ENCODE measurements at places on chromosomes 4 and X.

DNA sequence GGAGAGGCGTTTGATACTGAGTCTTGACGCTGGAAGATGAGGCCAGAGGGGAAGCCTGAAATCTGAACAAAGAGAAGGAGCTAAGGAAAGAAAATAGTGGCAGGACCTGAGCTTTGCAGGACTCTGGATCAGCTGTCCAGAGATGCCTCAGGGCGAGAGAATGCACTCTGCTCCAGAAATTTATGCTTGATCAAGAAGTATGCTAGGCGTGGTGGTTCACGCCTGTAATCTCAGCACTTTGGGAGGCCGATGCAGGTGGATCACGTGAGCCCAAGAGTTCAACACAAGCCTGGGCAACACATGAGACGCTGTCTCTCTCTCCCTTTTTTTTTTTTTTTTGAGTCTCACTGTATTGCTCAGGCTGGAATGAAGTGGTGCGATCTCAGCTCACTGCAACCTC is 1.9 kb downstream of the TRIM75 start:
- no peak for DNase-seq

- peak; percentile 1 for DNase-seq
Observed at GRCh38 chrX:110992611-110993010, 103.4 kb upstream of the PAK3 start.

DNA sequence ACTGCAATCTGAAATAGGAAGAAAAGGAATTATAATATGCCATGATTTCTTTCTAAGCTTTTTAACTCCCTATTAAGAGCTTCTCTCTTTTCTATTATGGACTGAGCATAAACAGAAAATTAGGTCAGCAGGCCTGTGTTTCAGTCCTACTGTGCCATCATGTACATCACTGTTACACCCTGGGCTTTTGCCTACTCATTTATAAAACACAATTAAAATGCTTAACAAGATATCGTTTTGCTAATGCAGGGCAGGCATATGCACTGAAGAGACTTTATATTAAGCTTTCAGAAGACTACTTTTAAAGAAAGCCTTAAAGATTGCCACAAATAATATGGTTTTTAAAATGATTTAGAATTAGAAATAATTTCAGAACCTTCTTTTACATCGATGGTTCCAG is 828 bp upstream of the BBS12 start:
- no peak for DNase-seq

DNA sequence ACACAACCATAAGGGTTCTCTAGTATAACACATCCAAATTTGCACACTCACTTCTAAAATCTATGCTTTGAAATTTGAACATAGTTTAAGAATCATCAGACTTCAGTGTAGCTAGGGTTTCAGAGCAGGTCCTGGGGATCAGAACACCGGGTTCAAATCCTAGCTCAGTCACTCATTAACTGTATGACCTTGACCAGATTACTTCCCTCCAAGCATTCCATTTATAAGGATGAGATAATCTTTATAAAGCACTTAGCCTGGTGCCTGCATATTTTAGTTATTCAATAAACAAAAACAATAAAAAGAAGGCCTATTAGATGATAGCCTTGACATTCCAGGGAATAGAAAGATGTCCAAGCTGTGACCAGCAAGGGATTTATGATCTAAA is 4.8 kb upstream of the STBD1 start:
- no peak for DNase-seq

GRCh38 chrX:41600291-41600690 is 88.5 kb upstream of the GPR34 start:
- DNase-seq: no peak

GRCh38 chr4:156169011-156169410 is 215.3 kb upstream of the CTSO start:
- peak; percentile 31 for DNase-seq

GRCh38 chr4:128275346-128275745 is 12.3 kb downstream of the PGRMC2 start:
- DNase-seq: no peak

- DNase-seq: no peak
Observed at GRCh38 chrX:24782011-24782410, 88.3 kb downstream of the POLA1 start.

GRCh38 chr4:98482503-98482846 is 175.9 kb downstream of the TSPAN5 start:
- no peak for DNase-seq

GRCh38 chrX:41923978-41924683 is 777 bp upstream of the CASK start:
- DNase-seq: no peak

- DNase-seq: no peak
Observed at GRCh38 chr4:73668782-73669201, 48.6 kb upstream of the RASSF6 start.

DNA sequence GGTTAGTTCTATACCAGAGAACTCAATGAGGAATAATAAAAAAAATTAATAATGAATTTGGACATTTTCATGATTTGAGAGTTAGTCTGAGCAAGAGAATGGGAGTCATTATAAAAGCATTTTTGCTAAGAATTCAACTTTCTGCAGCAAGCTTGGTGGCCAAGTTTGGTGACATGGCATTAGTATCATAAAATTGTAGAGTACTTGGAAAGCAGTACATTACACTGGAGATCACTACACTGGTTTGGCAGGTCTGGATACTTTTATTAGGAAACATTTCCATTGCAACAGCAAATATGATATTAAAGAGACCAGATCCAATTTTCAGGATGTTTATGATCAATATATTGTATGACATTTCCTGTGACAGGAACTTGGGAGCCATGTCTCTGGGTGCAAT is 249.1 kb upstream of the INTU start:
- no peak for DNase-seq

DNA sequence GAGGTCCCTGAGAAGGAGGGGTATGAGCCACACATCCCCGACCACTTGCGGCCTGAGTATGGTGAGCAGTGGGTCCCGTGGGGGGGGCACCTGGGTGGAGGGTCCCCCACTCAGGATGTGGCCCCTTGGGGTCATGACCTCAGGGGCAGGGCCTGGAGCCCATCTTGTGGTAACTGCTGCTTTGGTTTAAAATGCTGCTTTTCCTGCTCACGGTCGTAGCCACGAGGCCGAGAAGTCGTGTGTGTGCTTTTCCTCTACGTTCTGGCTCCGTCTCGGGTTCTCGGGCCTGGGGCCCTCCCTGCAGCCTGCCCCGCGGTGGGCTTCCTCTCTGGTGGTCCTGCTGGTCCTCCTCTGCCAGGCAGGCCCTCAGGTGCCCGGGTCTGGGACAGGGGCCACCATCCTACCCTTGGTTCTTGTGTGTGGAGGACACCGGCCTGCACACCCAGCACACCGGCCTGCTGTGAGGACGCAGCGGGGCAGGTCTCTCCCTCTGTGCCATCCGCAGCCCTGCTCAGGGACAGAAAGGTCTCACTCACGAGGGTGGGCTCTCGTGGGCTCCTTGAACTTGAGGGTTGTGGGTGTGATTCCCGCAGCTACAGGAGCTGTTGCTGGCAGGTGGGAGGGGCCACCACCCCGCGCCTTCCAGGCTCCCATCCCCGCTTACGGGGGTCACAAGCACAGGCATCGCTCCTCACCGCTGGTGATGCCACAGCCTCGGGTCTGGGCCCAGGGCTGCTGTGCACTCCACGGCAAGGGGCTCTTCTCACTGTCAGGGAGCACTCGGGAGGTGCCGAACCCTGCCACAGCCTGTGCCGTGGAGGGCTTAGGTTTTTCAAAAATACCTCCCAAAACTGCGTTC is 19.6 kb downstream of the UVSSA start:
- no peak for DNase-seq

GRCh38 chrX:111270339-111270738 is at the start of gene CAPN6:
Gene CAPN6 (minus strand): TSS chrX:111270483. CDS start chrX:111263936, 6,547 bp downstream.
- no peak for DNase-seq

GRCh38 chrX:13515211-13515930 is 54.0 kb upstream of the EGFL6 start:
- DNase-seq: peak; percentile 36

- DNase-seq: no peak
Observed at GRCh38 chr4:177699365-177700213, 257.4 kb upstream of the AGA start.

GRCh38 chr4:153579872-153580271 is 104.2 kb upstream of the TLR2 start:
- no peak for DNase-seq

- no peak for DNase-seq
Observed at GRCh38 chrX:30589146-30589888, 11.8 kb upstream of the TASL start.

GRCh38 chrX:97909245-97909644 is 1025.5 kb downstream of the RPA4 start:
- DNase-seq: no peak

GRCh38 chr4:124337874-124338273 is 374.7 kb downstream of the ANKRD50 start:
- DNase-seq: no peak

DNA sequence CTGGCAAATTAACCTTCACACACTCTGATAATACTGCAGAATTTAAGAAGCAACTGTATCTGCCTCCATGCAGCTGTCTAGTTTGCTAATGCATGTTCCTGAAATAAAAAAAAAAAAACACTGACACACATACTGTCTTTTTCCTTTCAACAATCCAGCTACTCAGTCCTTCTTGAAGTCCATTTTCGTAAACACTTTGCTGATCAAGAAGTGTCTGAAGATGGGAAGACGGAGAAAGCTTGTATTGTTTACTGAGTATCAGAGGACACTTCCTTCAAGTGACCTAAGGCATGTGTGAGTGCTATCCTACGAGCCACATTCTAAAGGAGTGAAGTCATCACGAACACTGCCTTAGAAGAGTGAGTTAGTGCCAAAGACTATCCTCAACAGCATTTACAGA is 82.6 kb downstream of the LUZP4 start:
- no peak for DNase-seq

- no peak for DNase-seq
Observed at GRCh38 chr4:184197536-184198082, 20.1 kb downstream of the ENPP6 start.

- no peak for DNase-seq
Observed at GRCh38 chrX:2517055-2517454, 16.3 kb upstream of the DHRSX start.

- DNase-seq: no peak
Observed at GRCh38 chr4:24195991-24196736, 306.3 kb upstream of the PPARGC1A start.

GRCh38 chr4:61860376-61860775 is 660.2 kb downstream of the ADGRL3 start:
- no peak for DNase-seq

DNA sequence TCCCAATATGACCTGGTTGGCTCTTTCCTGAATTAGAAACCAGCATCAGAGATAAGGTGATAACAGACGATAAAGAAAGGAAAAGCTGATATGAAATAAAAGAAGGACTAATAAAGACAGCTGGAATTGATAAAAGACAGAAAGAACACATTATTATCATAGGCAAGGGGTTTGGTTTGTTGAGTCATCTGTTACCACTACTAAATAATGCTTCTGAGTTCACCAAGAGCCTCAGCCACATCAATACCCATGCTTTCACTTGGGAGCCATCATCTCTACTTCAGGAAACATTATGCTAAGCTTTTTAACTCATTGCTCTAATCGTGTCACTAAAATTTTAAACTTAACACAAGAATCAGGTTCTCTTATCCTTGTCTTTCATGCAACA is 27.6 kb downstream of the ANXA5 start:
- DNase-seq: peak; percentile 20

GRCh38 chr4:16226816-16227461 is 668 bp upstream of the TAPT1 start:
- DNase-seq: no peak

DNA sequence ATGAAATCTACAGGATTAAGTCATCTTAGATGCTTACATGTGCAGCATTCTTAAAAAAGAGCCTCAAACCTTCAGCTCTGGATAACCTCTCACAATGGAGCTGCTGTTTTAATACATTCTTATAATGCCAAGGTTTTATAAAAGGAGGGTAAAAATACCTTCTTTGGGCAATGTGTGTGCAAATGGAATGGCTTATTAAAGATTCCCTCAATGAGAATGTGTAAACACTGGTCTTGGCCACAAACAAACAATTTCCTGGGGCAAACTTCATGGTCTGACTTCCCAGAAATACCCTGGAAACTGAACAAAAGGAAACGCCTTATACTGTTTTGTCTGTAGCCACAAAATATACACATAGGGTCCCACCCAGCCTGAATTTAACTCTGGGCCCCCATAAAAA is 148.6 kb upstream of the INTU start:
- no peak for DNase-seq

GRCh38 chr4:7686070-7686870 is 251.5 kb upstream of the PSAPL1 start:
- no peak for DNase-seq

DNA sequence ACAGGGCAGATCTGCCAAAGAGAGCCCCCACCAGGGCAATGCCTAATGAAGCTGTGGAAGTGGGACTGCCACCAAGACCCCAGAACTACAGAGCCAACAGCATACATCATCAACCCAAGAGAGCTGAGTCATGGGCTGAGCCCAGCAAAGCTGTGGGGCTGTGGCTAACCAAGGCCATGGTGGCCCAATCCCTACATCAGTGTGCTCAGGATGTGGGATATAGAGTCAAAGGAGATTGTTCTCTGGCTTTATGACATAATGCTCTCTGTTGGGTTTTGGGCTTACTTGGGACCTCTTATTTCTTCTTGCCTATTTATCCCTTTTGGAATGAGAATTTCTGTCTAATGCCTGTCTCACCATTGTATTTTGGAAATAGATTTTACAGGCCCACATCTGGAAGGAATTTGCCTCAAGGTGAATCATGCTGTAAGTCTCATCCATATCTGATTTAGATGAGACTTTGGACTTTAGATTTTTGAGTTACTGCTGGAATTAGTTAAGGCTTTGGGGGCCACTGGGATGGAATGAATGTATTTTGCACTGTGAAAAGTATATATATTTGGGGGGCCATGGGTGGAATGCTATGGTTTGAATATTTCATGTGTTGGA is 5.4 kb upstream of the PRDM5 start:
- no peak for DNase-seq

DNA sequence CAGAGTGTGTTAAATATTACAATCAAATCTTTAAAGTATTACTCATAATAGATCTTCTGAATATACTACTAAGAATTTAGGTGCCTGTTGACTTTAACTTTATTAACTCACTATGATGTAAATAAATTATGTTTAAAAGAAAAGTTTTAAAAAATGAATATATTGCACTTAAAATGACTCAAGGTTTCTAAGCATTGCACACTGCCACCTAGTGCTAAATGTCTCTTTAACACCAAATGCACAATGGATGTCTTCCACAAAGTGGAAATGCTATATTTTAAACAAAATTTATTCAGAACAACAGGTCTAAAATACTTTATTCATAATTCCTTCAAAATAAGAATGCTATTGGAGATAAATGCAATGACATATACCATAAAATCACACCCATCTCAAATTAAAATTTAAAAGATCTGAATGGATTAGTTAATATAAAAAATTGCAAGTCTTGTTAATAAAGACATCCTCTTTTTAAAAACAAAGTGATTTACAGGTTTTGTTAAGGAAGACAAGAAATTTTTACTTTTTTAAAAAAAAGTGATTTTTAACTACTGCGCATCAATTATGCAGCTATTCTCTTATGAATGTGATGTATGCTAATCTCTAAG is 5.5 kb downstream of the INPP4B start:
- no peak for DNase-seq

Data from AG09319 (cell line).